ENCODE measurements at places on chromosomes 3 and 15.
A peak's percentile ranks its signal among the peaks of the same experiment; 100 is the strongest.

- DNase-seq: no peak
These were observed 21.8 kb upstream of the CLDN16 start for GRCh38 chr3:190366133-190366532.

DNA sequence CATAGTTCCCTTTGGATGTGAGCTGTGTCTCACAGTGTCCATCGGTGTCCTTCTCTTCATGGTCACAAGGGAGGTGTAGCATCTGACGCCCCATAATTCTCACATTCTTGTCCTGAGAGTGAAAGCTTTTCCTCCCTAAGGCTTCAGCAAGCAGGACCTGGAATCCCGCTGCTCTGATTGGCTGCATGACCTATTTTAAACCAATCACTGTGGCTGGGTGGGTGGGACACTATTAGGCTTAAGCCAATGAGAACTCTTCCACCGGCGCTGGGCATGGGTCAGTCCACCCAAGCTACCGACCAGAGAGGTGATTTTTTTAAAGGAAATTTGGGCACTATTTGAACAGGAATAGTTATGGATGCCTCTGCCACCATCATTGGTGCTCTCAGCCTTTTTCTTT, 385.9 kb downstream of the MFSD1 start:
- no peak for DNase-seq

- DNase-seq: peak; percentile 69
These were observed 72.3 kb downstream of the CORO2B start for GRCh38 chr15:68650901-68651709.

DNA sequence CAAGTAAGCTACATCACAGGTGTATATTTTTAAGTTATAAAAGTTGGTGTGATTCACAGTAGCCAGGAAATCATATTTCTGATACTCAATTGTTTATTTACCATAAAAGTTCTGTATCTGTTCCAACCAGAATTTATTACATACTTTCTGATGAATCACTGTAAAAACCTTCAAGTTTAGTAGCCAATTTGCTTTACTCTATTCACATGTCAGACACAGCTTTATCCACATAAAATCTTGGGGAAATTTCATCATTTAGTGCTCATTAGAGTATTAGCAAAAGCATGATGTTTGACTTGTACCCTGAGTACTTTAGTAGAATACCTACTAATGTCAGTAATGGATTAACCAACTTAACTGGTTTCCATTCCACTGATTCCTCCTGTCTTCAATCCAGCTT, 249.8 kb downstream of the POLQ start:
- DNase-seq: no peak

DNA sequence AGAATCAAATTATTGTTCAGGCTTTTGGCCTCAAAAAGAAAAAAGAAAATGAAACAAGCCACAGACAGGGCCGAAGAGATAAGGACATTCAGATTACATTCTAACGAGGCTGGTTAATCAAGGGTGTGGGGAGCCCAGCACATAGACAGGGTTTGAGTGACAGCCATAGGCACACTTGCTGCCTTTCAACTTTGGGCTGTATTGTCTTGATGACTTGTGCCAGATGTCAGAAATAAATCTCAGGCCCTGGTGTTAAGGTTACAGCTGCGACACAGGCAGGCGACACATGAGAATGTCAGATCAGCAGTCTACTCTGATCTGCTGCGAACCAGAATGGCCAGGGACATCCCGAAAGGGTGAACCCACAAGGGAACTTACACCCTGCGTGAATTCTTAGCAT, 231.2 kb upstream of the ARRDC4 start:
- no peak for DNase-seq

GRCh38 chr3:100932491-100932890, 60.7 kb downstream of the ABI3BP start:
- DNase-seq: no peak

- no peak for DNase-seq
These were observed 13.4 kb upstream of the NR2F2 start for GRCh38 chr15:96316953-96317629.

- DNase-seq: no peak
These were observed 748.5 kb upstream of the CBLB start for GRCh38 chr3:106617276-106617675.

GRCh38 chr3:172033396-172033795, 6.0 kb upstream of the FNDC3B start:
- no peak for DNase-seq

GRCh38 chr3:9791790-9792404, 376 bp downstream of the TADA3 start:
- DNase-seq: no peak

- no peak for DNase-seq
These were observed 49.7 kb downstream of the TMEM39A start for GRCh38 chr3:119413603-119414280.

DNA sequence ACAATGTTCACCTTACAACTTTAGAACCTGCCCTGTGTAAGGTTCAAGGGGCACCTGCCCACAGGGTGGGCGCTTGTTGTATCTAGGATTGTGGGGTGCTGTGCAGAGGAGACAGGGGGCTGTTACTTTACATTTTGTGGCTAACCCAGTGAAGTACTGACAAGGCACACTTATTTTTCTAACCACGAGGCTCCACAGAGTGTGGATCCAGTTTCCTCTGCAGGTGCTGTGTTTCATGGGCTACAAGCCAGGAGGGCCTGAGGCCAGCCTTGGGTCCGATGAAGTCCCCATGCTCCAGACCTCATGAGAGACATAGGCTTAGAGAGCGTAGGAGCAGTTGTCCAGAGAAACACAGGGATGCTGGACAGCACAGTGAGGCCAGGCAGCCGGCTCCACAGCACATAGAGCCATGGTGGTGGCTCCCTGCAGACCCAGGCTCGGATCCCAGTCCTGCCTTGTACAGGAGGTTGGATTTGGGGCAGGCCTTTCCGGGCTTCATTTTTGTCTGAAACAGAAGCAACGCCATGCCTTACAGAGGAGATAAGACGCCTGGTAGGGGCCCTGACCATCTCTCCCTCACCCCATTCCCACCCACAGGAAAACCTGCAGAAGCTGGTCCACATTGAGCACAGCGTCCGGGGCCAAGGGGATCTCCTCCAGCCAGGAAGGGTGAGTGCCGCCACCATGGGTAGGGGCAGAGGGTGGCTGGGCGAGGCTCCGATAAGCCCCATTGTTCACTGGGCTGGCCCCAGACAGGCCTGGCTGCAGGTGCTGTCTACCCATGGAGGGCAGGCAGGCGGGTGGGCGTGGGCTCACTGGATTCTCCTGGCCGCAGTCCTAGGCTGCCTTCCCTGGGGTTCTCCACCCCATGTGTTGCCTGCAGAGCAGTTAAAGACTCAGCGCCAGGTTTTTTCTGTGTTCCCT, 40.1 kb upstream of the NR2C2 start:
- no peak for DNase-seq

GRCh38 chr15:31461375-31461774, 134.7 kb downstream of the KLF13 start:
- DNase-seq: no peak

- no peak for DNase-seq
These were observed 602.6 kb downstream of the MCTP2 start for GRCh38 chr15:94834000-94834399.

- no peak for DNase-seq
These were observed 20.3 kb upstream of the PLSCR4 start for GRCh38 chr3:146271180-146271579.

Measured in progenitor cell of endocrine pancreas (in vitro differentiated cells).